Smooth muscle cell of bladder (primary cell): ENCODE measurements at places on chromosomes 16 and 17. TPM values are rescaled to one million over a fixed set of nuclear protein-coding genes. Genes with fewer than 3 reads are reported as not detected.

The TMEM235 gene
- total RNA-seq: not detected in 2 replicates

The WNT3 gene
- total RNA-seq: 0.71 and 0.92 TPM in 2 replicates

The CDH16 gene
- total RNA-seq: not detected in 2 replicates

The SCNN1G gene
- total RNA-seq: not detected in 2 replicates

The GRIN2A gene
- under 0.01 TPM in 1 of 2 replicates, not detected in the other for total RNA-seq

The PLA2G10 gene
- not detected in 2 replicates for total RNA-seq

The NAGPA gene
- total RNA-seq: 14.1 and 22.0 TPM in 2 replicates

The CACNA1G gene
- total RNA-seq: under 0.01 and 0.37 TPM in 2 replicates
